Uterus (tissue), 4 donors: ENCODE measurements at places on chromosomes 4 and X. TPM values are rescaled to one million over a fixed set of nuclear protein-coding genes. Genes with fewer than 3 reads are reported as not detected.

DNA sequence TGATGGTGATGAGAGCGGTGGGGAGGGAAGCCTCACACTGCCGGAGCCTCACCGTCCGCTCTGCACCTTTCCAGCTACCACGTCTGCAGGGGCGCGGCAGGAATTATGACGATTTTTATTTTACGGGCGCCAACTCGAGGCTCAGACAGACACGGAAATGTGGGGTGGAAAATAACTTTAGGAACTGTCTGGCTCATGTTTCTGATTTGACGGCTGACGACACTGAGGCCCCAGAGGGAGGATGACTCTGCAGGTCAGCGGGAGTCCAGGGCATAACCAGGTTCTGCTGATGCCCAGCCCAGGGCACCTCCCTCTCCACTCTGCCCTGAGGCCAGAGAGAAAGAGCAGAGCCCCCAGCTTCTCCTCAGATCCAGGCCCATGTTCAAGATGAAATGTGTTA lies 43.9 kb downstream of the C4orf50 start:
- no peaks in the 10 kb centered on the region for H3K27me3 ChIP-seq
- H3K27ac ChIP-seq = no peak overlapping the region

DNA sequence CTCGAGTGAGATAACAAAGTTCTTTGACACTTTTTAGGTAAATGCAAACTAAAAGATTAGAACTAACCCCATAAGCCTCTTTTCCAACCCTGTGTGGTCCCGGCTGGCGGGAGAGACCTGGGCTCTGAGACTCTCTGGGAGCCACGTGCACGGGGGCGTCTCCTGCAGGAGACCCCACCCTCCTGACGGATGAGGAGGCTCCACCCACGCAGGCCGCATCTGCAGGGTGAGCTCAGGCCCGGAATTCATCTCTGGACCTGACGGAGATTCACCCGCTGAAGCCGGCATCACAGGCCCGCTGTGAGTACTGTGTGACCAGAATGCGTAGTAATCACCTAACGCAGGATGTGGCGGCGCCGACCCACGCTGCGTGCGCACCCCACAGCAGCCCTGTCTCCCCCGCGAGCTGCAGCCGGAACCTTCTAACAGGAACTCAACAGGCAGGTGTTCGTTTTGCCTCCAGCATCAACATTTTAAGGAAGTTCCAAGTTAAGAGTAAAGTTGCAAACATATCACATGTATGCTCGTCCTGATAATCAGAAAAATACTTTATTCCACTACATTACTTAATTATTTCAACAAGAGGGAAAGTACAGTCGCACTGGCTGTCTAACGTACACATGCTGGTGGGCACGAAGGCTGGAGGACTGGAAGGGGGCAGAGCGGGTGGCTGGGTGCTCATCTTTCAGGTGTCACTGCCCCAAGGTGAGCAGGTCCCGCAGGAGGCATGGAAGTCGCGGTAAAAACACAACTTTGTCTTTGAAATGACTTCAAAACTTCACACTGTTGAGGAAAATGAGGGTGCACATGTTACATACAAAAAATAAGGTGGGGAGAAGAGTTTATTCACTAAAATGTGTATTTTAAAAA lies 44.5 kb downstream of the FGFRL1 start:
- DNase-seq = peak; percentile 15
- peaks cover 6% of the 10 kb centered on the region for H3K27me3 ChIP-seq

The SPP1 gene
- total RNA-seq = not detected

DNA sequence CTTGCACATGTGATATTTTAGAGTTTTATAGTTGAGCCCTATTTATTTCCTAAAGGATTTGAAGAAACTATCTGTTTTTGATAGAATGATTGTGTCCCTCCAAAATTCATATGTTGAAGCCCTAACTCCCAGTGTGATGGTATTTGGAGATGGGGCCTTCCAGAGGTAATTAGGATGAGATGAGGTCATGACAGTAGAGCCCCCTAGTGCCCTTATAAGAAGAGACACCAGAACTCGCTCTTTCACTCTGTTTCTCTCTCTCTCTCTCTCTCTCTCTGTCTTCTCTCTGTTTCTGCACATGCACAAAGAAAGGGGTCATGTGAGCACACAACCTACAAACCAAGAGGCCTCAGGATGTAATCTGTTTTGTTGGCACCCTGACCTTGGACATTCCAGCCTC lies 921.9 kb upstream of the DIAPH2 start:
- no peaks in the 10 kb centered on the region for H3K36me3 ChIP-seq
- no peak for DNase-seq
- no peaks in the 10 kb centered on the region for H3K4me1 ChIP-seq
- peaks cover 13% of the 10 kb centered on the region for H3K27me3 ChIP-seq
- H3K27ac ChIP-seq = no peak overlapping the region
- H3K4me3 ChIP-seq = no peak overlapping the region

The UCHL1 gene
- total RNA-seq = 3.5 TPM

DNA sequence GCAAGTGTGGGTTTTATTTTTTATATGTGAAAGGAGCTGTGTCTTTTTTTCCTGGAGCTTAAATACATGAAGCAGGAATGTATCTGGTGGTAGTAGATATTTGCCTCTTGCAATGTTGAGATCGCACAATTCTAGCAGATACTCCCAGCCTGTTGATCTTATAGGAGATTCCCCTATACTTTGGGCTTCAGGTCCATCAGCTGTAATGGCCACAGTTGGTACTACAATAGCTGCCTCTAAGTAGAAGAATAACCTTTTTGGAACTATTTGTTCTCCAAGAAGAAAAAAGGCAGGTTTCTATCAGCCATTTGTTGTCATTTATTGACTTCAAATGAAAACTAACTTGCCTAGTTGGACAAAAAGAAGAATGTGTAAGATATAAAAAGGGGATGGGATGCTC lies 37.7 kb downstream of the LIMCH1 start:
- H3K4me3 ChIP-seq = no peak overlapping the region
- H3K4me1 ChIP-seq = no peaks in the 10 kb centered on the region
- no peaks in the 10 kb centered on the region for H3K27me3 ChIP-seq

GRCh38 chr4:172287117-172287516 lies 473.9 kb downstream of the GALNTL6 start:
- DNase-seq = no peak
- H3K36me3 ChIP-seq = no peaks in the 10 kb centered on the region
- no peaks in the 10 kb centered on the region for H3K4me1 ChIP-seq
- no peak overlapping the region for H3K4me3 ChIP-seq
- H3K27me3 ChIP-seq = no peaks in the 10 kb centered on the region

GRCh38 chrX:43328358-43328946 lies 327.6 kb upstream of the MAOA start:
- H3K4me1 ChIP-seq = no peaks in the 10 kb centered on the region
- no peak overlapping the region for H3K4me3 ChIP-seq
- no peak for DNase-seq
- no peak overlapping the region for H3K27ac ChIP-seq
- H3K27me3 ChIP-seq = no peaks in the 10 kb centered on the region
- no peaks in the 10 kb centered on the region for H3K36me3 ChIP-seq

- no peak overlapping the region for H3K27ac ChIP-seq
- H3K27me3 ChIP-seq = peaks cover 19% of the 10 kb centered on the region
- DNase-seq = no peak
Measured at GRCh38 chr4:2058264-2059045, 672 bp upstream of the NAT8L start.

- H3K4me3 ChIP-seq = no peak overlapping the region
- no peak for DNase-seq
- no peaks in the 10 kb centered on the region for H3K27me3 ChIP-seq
Measured at GRCh38 chr4:41156574-41156973, 57.8 kb downstream of the APBB2 start.

GRCh38 chr4:102447413-102447812 lies 53.7 kb upstream of the NFKB1 start:
- H3K4me3 ChIP-seq = no peak overlapping the region
- H3K27me3 ChIP-seq = no peaks in the 10 kb centered on the region
- no peaks in the 10 kb centered on the region for H3K4me1 ChIP-seq
- no peaks in the 10 kb centered on the region for H3K36me3 ChIP-seq
- no peak overlapping the region for H3K27ac ChIP-seq

DNA sequence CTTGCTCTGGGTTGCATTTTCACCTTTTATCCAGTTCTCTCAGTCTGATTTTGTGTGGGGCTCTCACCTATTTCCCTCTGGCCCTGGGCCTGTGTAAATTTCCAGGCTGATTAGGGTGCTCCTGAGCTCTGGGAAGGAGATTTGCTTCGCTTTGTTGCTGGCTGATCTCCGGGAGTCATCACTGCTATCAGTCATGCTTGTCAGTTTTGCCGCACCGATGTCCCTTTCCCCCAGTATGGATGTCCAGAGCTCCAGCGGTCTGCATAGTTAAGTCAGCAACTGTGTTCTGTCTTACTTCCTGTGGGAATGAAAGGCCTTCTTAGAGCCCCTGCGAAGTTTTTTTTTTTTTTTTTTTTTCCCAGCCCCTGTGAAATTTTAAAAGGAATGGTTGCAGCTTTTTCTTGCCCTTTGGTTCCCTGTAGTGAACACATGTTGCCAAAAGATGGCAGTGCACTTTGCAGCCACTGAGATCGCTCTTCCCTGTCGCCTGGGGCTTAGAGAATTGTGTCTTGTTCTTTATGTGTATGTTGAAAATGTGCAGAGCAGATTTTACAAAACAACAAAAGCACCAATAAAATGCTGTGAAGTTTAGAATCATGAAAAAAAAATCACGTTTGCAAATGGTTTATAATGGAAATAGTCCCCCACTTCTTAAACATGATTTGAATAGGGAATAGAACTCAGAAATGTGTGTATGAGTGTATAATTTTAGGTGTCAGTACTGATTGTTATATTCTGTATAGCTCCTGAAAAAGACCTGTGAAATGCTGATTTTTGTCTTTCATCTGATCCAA lies 109.1 kb upstream of the SLC4A4 start:
- no peaks in the 10 kb centered on the region for H3K27me3 ChIP-seq
- no peaks in the 10 kb centered on the region for H3K4me1 ChIP-seq
- DNase-seq = no peak
- no peak overlapping the region for H3K27ac ChIP-seq
- H3K36me3 ChIP-seq = no peaks in the 10 kb centered on the region

DNA sequence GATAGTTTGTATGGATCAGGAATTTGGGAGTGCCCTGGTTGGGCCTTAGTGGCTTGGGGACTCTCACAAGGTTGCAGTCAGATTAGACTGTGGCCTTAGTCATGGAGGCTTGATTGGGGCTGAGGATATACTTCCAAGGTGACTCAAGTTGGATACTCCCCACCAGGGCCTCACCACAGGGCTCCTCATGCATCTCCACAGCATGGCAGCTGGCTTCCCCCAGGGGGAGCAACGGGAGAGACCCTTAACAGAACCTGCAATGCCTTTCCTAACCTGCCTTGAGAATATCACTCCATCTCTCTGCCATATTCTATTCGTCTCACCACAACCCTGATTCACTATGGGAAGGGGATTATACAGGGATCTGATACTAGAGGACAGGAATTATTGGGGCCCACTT lies 161.9 kb downstream of the RELL1 start:
- no peak for DNase-seq
- no peaks in the 10 kb centered on the region for H3K4me1 ChIP-seq
- H3K36me3 ChIP-seq = no peaks in the 10 kb centered on the region
- H3K4me3 ChIP-seq = no peak overlapping the region
- H3K27ac ChIP-seq = no peak overlapping the region
- H3K27me3 ChIP-seq = no peaks in the 10 kb centered on the region

The ENPEP gene
- total RNA-seq = 22.0 TPM
